ENCODE measurements at places on chromosomes 3 and 15.
A peak's percentile ranks its signal among the peaks of the same experiment; 100 is the strongest.

DNA sequence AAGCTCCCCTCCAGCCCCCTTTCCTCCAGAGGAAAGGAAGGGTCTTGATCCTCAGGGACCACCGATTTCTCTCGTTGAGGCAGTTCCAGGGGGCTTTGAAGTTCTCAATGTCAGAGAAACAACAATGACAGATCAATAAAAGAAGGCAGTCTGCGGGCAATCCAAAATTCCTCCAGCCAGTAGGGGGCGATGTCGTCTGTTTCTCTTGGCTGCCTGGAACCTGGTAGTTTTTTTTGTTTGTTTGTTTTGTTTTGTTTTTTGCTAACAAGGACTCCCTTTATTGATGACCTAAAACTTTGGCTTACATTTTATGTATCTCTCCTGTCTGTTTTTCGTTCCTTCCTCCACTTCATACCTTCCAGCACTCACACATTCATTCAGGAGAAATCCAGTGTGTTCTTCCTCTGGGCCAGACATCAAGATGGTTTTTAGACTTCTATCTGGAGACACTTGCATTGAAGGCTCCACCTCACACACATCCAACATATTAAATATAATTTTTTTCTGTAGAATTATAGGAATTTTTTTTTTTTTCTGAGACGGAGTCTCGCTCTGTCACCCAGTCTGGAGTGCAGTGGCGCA, 276.6 kb downstream of the RPLP1 start:
- peak; percentile 58 for DNase-seq

- DNase-seq = no peak
Measured at GRCh38 chr3:109977897-109978296, 640.6 kb upstream of the DPPA4 start.

DNA sequence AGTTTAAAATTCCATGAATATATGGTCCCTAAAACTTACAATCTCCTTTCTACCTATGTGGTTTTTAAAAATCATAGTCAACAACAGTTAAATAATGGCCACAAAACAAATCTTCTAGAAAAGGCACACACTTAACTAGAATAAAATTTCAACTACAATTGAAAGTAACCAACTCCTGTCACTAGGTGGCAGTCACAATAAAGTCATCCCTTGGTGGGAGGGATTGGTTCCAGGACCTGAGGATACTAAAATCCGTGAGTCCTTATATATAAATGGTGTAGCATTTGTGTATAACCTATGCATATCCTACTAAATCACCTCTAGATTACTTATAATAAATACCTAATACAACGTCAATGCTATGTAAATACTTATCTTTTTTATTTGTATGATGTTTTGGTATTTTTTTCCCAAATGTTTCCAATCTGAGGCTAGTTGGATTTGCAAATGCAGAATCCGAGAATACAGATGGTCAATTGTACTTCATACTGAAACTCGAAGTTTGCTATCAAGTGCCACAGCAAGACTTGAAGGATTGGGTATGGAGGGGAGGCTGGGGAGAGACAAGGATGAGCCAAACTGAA, 172.6 kb downstream of the FMN1 start:
- peak; percentile 57 for DNase-seq

- DNase-seq = no peak
Measured at GRCh38 chr3:170959457-170959856, 51.0 kb upstream of the EIF5A2 start.

GRCh38 chr3:18126772-18127171, 298.4 kb downstream of the SATB1 start:
- DNase-seq = no peak

- peak; percentile 94 for DNase-seq
Measured at GRCh38 chr15:90869601-90870353, 1.4 kb downstream of the FURIN start.

DNA sequence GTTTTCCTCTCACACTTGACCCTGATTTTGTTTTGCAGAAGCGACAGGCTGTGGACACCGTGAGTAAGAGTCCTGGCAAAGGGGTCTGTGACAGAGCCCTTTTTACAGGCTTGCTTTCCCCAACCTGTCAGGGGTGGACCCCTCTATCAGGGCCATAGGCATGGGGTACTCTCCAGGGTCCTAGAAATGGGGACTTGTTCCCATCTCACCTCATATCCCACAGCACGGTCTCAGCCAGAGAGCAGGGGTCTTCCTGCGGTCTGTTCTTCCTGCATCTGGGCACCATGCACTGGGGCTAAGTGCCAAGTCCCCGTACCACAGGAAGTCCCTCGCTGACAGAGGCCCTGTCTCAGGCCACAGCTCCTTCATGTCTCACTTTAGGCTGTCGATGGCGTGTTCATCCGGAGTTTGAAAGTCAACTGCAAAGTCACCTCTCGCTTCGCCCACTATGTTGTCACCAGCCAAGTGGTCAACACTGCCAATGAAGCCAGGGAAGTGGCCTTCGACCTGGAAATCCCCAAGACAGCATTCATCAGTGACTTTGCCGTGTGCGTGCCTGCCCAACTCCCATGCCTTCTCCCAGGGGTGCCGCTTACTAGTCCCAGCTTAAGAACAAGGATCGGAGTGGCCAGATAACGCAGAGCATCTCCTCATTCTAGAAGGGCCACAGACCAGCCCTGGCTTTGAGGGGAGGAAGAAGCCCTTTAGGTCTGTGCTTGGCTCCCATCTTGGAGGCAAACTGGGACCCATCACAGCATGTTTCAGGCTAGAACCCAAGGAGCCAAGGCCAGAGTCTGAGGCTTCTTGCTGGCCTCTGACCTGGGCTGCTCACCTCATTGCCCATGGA, 783 bp downstream of the ITIH1 start:
- DNase-seq = peak; percentile 63

- DNase-seq = no peak
Measured at GRCh38 chr3:143165211-143165610, 45.6 kb downstream of the CHST2 start.

- no peak for DNase-seq
Measured at GRCh38 chr3:72113564-72113963, 328.6 kb upstream of the PROK2 start.

Measured in suppressor macrophage treated with lipopolysaccharide for 1 hour (primary cell).